Caco-2 (cell line): ENCODE measurements at places on chromosomes 2 and 18.

DNA sequence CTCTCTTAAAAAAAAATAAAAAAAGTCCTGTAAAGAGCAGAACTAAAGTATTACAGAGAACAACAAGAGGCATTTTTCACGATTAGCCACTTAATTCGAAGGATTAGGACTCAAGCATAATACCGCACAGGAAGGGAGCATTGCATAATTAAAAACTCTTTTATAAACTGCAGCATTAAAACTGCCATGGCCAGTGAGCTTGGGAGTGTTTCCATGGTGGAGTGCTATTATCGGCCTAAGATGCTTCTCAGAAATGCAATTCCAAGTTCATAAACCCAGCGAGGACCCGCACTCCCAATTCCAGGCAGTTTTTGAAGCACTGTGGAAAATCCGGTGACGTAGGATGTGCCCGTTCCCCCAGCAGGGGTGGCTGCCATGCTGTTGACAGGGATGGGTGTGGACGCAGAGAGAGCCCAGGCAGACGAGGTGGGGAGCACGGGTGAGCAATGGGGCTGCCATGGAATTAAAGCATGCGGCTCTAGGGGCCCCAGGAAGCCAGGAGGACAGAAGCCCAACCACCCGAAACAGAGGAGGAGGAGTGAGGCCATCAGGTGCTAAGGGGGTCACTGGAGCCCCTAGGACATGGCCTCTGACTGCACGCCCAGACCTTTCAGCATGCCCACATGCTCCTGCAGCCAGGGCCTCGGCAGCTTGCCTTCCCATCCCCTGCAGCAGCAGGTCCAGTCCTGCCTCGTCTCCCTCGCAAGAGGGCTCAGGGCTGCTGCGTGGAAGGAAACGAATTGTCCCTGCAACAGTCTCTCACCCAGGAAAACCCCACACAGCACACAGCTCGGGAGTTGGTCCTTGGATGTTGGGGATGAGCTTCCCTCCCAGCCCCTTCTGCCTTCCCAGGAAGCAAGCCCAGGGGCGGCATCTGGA, 233.4 kb downstream of the NDUFA10 start:
- DNase-seq = no peak

GRCh38 chr2:240573516-240574385, 5.5 kb downstream of the RNPEPL1 start:
- no peak for DNase-seq

DNA sequence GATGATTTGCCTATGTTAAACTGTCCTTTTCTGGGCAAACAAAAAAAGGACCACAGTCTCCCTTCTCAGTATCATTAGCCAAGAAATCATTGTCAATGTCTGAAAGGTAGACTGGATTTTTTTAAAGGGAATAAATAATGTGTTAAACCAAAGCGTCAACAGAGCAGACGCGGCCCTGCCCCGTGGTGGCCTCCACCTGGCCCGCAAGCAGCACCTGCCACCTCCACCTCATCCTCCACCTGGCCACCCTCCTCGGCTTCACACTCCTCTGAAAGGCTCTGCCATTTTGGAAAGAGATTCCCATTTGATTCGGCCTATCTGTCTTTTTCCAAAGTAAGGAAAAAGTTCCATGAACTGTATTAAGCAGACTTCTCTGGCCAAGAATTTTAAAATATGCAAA, 67.9 kb upstream of the TMEM200C start:
- no peak for DNase-seq

GRCh38 chr2:47336259-47337238, 66.4 kb upstream of the MSH2 start:
- peak; percentile 69 for DNase-seq

DNA sequence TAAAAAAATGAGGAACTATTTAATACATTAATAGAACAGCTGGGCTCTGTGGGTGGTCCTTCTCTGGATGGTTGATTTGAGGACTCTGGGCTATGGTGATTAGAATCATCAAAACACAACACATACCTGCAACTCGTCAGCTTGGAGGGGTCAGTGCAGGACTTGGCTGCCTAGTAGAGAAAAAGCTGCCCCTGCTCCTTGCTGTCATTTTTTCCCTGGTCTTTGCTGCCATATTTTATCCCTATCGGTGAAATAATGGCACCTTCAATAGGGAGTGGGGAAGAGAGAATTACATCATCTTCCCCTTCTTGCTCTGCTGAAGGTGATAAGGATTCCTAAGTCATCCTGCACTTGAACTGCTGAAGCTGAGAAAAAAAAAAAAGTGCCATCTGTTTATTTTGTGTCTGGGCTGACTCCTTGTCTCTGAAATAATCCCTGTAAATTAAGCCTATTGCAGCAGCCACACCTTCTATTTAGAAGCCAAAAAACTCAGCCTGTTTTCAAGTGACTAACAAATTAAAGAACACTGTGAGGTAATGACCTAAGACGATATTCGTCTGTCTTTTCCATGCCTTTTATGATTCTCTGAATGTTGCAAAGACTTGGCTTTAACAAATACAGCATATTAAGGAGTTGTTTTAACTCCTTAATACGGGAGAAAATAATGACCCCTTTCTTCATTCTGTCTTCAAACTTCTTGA, 89.3 kb downstream of the ACVR1 start:
- no peak for DNase-seq

DNA sequence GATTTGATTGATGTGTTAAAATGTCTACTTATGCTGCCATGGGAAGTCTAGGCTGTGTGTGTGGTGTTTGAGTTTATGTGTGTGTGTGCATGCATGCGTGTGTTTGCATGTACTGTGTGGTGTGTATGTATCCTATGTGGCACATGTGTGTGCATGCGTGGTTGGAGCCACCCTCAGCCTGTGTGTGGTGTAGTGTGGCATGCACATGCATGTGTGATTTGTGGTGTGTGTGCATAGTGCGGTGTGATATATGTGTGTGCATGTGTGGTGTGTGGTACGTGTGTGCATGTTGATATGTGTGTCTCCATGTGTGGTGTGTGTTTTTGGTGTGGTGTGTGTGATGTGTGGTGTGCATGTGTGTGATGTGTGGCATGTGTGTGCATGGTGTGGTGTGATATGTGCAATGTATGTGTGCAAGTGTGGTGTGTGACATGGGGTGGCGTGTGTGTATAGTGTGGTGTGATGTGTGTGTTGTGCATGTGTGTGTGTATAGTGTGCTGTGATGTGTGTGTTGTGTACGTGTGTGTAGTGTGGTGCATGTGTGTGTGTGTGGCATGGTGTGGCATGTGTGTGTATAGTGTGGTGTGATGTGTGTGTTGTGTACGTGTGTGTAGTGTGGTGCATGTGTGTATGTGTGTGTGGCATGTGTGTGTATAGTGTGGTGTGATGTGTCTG, 66.6 kb upstream of the HDAC4 start:
- DNase-seq = no peak

DNA sequence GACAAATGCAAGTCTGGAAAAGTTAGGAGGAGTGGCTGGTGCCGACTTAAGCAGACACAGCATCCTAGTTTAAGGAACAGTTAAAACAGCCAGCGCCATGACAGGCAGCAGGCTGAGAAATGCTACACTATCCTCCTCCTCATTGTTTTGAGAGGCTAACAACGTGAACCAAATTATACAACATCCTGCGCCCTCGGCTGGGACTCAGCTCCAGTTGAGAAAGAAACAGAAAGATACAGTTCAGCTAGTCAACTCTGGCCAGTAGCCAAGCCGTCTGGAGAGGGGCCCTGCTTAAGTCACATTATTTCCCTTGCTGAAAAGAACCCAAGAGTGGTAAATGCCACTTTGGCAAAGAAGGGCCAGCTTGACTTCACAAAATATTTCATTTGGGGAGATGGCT, 90.2 kb downstream of the BCL11A start:
- no peak for DNase-seq

- no peak for DNase-seq
Measured at GRCh38 chr2:174633623-174633930, 36.0 kb upstream of the WIPF1 start.

DNA sequence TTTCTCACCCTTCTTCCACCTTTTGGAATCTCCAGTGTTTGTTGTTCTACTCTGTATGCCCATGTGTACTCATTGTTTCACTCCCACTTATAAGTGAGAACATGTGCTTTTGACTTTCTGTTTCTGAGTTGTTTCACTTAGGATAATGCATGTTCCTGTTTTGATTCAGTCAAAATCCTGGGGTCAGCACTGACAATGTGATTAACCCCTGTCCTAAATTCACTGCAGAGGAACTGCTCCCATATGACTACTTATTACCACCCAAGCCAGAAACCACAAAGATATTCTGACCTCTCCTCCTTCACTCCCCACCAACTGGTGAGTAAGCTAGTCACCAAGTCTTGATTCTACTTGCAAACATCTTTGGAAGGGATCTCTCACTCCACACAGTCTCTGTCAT, 251.4 kb upstream of the TCF4 start:
- no peak for DNase-seq

- no peak for DNase-seq
Measured at GRCh38 chr2:29065068-29065811, 9.1 kb downstream of the PCARE start.

- no peak for DNase-seq
Measured at GRCh38 chr18:68763083-68763482, 34.8 kb upstream of the CCDC102B start.

DNA sequence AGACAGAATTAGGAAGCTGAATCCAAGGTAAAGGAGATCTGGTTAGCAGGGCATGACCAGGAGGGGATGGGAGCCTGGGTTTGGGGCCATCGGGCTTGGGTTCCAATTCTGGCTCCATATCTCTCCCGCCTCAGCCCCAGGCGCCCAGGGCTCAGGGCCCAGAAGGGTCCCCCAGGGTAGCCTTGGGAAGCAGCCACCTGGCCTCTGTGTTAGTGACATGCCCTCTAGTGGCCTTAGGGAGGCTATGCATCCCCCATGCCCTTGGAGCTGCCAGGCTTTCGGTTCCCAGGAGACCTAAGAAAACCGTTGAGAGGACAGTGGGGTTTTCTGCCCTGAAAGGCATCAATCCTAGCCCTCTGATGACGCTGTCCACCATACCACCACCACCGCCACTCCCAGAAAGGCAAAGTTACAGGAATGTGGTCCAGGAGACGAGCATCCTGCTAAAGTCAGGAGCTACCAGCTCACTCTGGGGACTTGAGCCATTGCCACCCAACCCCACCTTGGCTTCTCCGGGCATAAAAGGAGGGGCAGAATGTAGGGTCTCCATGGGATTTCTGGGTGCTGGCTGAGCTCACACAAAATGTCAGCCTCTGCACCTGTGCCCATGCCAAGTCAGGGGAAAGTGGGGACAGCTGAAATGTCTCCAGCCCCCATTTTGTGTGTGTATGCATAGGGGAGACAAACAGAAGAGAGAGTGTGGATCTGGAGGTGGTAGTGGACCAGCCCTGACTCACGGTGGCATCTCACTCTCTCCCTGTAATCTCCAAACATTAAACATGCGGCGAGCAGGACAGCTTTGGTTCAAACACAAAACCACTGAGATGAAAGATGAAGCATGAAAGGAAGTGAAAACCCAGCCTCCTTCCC, 56.5 kb downstream of the EMX1 start:
- DNase-seq = peak; percentile 72

DNA sequence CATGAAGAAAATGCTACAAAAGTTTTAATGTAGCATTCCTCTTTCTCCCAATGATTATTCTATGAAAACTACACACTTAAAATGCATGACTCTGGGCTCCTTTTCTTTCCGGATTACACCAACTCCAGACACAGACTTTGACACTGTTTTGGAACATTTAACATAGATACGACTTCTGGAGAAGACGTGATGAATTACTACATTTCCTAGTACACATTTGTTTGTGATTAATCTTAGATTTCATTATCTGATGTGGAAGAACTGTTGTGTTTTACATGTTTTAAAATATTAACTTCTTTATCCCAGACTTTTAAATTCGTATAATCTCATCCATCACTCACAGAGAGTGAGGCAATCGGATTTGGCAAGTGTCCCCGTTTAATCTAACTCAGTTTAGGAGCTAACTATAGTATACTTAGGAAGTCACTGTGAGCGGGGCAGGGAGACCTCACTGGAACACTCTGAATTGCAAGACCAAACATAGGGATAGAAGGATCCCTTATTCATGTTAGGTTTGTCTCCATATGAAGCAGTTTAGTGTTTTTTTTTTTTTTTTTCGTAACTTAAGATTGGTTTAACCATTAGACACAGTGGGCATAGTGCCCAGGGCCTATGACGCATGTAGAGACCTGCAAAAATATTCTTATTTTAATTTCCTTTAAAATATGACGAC, 66.7 kb downstream of the PDE1A start:
- DNase-seq = no peak

- no peak for DNase-seq
Measured at GRCh38 chr18:74683573-74683972, 85.9 kb downstream of the ZNF407 start.

DNA sequence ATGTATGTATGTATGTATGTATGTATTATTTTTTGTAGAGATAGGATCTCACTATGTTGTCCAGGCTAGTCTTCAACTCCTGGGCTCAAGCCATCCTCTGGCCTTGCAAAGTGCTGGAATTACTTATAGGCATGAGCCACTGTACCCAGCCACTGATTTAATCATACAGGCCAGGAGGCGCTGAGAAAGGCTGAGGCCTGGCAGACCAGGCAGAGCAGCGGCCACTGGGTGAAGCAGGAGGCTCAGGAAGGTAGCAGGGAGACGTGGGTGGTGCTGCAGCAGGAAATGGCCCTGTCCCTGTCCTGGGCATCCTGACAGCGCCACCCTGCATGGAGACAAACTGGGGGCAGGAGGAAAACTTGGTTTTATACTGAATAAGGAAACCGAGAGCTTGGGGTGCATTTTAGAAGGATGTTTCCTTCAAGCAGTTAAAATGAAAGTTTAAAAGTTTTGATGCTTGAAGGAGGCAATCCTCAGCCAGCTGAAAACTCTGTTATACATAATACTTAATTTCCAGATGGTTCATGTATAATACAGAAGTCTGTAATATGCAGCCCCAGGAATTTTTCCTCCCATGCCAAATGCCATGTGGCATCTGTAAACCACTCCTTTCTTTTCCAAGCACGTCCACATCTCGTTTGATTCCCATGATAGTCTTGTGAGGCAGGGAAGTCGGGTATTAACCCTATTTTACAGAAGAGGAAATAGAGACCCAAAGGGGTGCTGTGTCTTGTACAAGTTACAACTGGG, 182.4 kb downstream of the CELF4 start:
- no peak for DNase-seq

- DNase-seq = no peak
Measured at GRCh38 chr2:218618102-218618860, 10.6 kb downstream of the PLCD4 start.

DNA sequence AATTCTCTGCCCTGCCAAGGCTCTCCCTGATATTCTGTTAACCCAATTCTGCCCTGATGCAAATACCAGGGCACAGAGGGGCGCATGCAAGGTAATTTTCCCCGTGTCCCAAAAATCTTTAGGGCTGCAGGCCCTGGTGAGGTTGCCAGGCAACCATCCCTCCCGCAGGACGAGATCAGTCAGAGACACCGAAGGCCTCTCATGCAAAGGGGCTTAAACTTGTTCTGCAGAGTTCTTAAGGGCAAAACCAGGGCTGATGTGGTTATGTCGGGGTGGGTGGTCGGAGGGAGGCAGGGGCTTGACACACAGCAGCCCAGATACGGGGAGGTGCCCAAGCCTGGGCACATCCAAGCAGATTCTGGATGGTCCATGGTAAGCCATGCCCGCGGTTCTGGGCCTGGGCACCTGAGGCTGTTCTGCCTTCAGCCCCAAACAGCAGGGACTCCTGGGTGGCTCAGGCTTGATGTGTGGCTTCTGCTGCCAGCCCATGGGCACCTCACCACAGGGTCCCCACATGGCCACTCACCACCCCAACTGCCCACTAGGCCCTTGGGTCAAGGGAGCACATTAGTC, 27.2 kb downstream of the STEAP3 start:
- no peak for DNase-seq
